Fibroblast of the aortic adventitia (primary cell): ENCODE measurements at places on chromosomes 11 and 22. TPM values are rescaled to one million over a fixed set of nuclear protein-coding genes. Genes with fewer than 3 reads are reported as not detected.

Gene GPR83
- not detected in 2 replicates for total RNA-seq

Gene WT1
- 0.27 and 46.6 TPM in 2 replicates for total RNA-seq

Gene BLID
- 2.1 and 30.6 TPM in 2 replicates for total RNA-seq

Gene CDC42BPG
- 0.08 and 0.09 TPM in 2 replicates for total RNA-seq

Gene EFCAB6
- total RNA-seq = 2.5 and 2.7 TPM in 2 replicates

Gene UBTFL1
- total RNA-seq = not detected in 2 replicates

Gene MAP6
- total RNA-seq = 3.4 and 10.0 TPM in 2 replicates

Gene ADORA2A
- 0.45 and 0.74 TPM in 2 replicates for total RNA-seq

Gene CCDC116
- total RNA-seq = 0.18 and 0.25 TPM in 2 replicates

Gene TMEM179B
- 39.4 and 54.7 TPM in 2 replicates for total RNA-seq

Gene MOV10L1
- total RNA-seq = 5.1 and 12.0 TPM in 2 replicates

Gene BUD13
- total RNA-seq = 14.6 and 21.8 TPM in 2 replicates

Gene C11orf21
- not detected in 2 replicates for total RNA-seq

Gene TRIM49B
- total RNA-seq = not detected in 2 replicates

Gene KRTAP5-11
- not detected in 2 replicates for total RNA-seq

Gene MPPED2
- total RNA-seq = 0.18 TPM in 1 of 2 replicates, not detected in the other

Gene ELMOD1
- total RNA-seq = 0.36 and 0.90 TPM in 2 replicates

Gene SNX19
- 122 and 133 TPM in 2 replicates for total RNA-seq

Gene GLYAT
- total RNA-seq = not detected in 2 replicates

Gene TUBA8
- total RNA-seq = 0.72 TPM in 1 of 2 replicates, not detected in the other

Gene TNNI2
- total RNA-seq = not detected in 2 replicates

Gene P2RY6
- total RNA-seq = 1.2 TPM in 1 of 2 replicates, not detected in the other

Gene SLC35F2
- total RNA-seq = 9.6 and 9.9 TPM in 2 replicates
